ENCODE measurements at places on chromosomes 16 and 17.

DNA sequence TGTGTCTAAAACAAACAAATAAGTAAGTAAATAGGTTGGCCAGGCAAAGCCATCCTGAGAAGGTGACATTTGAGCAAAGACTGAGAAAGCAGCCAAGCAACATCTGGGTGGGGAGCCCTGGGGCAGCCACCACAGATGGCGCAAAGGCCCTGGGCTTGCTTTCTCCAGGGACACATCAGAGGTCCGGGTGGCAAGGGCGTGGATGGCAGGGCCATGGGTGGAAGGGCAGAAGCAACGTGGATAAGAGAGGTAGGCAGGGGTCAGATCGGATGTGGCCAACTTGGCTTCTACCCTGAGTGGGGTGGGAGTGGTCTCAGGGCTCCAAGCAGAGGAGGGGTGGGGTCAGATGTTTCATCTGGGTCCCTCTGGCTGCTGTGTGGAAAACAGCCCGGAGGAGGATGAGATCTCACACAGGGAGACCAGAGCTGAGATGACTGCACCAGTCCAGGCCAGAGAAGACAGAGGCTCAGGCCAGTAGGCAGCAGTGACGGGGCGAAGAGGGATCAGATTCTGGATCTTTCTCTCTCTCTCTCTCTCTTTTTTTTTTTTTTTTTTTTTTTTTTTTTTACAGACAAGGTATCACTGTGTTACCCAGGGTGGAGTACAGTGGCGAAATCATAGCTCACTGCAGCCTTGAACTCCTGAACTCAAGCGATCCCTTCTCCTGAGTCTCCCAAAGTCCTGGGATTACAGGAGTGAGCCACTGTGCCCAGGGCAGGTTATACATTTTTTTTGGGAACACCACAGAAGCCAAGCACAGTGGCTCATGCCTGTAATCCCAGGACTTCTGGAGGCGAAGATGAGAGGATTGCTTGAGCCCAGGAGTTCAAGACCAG lies 6.1 kb upstream of the SPN start:
- DNase-seq, result no peak

- no peak for DNase-seq
Observed at GRCh38 chr16:49590166-49590871, 216.7 kb downstream of the C16orf78 start.

DNA sequence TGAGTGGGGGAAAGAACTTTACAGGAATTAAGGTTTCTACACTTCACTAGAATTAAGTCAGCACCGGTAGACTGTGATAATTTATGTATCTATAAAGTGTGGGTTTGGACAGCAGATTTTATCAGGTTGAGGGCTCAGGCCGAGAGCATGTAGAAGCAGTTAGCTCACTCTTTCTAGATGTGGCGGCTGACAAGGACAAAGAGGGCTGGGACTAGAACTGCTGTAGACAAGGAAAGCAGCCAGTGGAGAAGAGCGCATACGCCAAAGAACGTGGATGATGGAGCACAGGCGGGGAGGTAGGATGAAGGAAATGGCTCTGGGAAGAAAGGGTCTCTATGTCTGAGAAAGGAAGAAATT lies 504 bp upstream of the GOSR1 start:
- no peak for DNase-seq

DNA sequence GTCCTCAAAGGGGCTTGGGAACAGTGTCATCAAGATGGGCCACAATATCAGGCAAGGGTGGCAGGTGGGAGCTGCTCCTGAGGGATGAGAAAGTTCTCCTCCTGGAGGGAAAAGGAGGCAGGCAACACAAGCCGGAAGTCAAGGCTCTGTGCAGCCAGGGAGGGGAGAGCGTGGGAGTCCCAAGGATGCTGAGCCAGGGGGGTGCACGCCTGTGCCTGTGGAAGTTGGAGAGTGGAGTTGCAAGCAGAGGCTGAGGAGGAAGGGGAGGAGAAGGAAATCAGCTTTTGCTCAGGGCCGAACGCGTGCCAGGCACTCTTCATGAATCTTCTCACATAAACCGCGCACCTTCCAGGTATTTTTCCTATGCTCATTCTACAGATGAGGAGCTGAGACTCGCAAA lies 7.4 kb upstream of the SLC13A2 start:
- DNase-seq, result no peak

DNA sequence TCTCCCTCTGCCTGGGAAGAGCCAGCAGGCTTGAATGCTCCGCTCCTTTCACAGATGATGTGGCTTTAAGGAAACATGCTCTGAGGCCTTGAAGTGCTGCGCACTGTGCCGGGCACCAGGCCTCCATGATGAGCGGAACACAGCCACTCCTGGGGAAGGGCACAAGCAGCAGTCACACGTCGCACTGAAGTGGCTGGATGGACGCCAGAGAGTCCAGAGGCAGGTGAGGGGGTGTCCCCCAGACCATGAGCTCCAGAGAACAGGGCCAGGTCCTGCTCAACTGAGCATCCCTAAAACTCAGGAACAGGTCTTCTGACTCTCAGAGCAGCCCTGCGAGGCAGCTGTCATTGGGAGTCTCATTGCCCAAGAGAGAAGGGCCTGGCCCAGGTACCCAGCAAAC lies 35.6 kb downstream of the PEMT start:
- no peak for DNase-seq

GRCh38 chr17:83161298-83162034 lies 82.1 kb downstream of the METRNL start:
- no peak for DNase-seq

GRCh38 chr16:82464187-82464586 lies 162.6 kb upstream of the CDH13 start:
- no peak for DNase-seq

GRCh38 chr17:12857592-12857991 lies 68.3 kb downstream of the ARHGAP44 start:
- no peak for DNase-seq

DNA sequence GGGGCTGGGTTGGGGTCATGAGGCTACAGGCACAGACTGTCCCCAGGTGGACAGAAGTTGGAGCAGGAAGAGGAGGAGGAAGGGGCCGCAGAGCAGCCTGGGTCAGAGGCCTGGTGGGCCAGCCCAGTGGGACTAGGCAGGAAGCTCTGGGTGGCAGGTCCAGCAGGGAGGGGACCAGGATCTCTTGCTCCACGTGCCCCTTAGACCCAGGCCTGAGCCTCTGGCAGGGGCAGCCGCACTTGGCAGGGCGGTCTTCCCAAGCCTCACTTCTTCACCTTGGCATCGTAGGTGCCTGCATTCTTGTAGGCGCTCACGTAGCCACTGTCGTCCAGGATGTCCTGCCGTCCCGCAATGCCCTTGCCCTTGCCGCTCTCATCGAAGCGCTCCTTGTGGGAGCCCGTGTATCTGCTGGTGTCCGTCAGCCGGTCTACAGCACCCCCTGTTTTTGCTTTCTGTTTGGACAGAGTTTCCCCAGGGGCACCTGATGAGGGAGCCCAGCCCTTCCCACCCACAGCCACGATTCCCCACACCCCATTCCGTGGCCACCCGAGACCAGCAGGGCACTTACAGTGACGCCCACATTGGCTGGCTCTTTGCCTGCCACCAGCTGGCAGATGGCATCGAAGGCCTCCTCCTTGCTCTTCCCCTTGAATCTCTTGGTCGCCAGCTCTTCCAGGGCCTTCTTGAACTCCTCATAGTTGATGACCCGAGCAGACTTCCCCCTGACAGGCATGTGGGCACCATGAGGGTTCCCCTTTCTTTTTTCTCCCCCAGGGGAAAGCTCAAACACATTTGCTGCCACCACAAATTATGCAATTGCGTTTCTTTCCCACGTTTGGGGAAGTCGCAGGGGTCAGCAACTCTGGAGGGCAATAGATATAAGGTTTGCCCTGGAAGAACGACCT lies 3.1 kb downstream of the TPPP3 start:
- DNase-seq, result peak; percentile 92

GRCh38 chr16:3656491-3657468 lies 2.3 kb downstream of the DNASE1 start:
- DNase-seq, result no peak

GRCh38 chr16:57741660-57742191 lies 6.2 kb downstream of the KATNB1 start:
- no peak for DNase-seq

- DNase-seq, result no peak
Observed at GRCh38 chr17:30226878-30227277, 8.6 kb downstream of the SLC6A4 start.

GRCh38 chr17:21132428-21132827 lies 5.7 kb downstream of the DHRS7B start:
- peak; percentile 72 for DNase-seq

DNA sequence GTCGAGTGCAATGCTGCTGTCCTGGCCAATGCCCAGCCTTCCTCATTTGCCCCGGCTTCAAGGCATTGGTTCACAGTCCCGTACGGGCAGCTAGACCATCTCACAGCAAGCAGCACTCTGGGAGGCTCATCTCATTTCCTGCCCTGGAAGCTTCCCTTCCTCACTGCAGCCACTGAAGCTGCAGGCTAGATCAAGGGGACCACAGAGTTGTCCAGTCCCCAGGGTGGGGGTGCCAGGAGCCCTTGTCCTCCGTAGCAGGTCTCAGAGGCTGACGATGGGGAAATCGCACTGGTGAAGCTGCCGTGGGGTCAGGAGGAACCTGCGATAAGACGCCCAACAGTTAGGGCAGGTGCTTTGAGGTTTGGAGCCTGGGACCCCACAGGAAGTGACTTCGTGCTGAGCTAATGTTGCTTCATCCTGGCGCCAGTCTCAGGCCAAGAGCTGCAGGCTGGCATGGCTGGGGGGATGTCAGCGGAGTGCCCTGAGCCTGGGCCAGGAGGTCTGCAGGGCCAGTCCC lies at the start of gene SPNS3:
TSS of gene SPNS3 (plus strand) at position 426 of the 517 bp plus-strand sequence. CDS start at position 454, 28 bp downstream.
- DNase-seq, result peak; percentile 85

GRCh38 chr17:63760771-63761539 lies 12.4 kb downstream of the CCDC47 start:
- DNase-seq, result no peak

DNA sequence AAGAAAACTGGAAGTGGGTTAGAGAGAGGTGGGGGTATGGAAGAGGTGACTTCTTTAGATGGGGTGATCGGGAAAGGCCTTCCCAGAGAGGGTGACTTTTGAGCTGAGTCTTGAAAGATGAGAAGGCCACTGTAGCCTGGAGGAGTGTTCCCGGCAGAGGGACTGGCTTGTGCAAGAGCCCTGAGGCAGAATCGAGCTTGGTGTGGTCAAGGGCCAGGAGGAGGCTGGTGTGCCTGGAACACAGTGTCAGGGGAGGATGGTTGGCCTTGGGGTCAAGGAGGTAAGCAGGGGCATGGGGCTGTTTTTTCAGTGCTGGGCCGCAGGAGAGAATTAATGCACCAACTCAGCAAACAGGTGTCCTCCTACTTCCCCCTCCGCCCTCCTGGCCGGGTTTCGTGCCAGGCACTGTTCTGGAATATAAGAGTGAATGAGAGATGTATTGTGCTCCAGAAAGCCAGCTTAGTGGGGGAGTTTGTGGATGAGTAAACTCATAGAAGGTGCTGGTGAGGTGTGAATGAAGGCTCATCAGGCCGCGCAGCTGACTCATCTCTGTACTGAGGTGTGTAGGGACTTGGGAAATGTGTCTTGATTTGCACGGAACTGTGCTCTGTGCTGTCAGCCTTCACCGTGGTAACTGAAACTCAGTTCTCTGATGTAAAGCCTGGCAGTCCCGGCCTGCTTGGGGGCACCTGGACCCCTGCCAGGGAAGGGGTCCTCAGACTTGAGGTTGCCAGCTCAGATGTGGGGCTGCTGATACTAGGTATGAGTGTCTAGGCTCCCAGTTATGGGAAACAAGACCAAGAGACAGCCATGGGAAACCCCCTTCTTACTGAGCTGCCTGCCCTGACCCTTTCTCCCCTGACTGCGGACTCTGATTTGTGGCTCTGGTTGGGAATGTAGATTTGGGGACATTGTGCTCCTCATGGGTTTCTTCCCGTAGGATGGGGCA lies 15.3 kb downstream of the KSR1 start:
- no peak for DNase-seq

GRCh38 chr16:56909527-56909979 lies 22.4 kb upstream of the HERPUD1 start:
- DNase-seq, result no peak

GRCh38 chr16:86846136-86846535 lies 267.8 kb downstream of the FOXL1 start:
- no peak for DNase-seq
